ENCODE measurements at places on chromosomes 2 and 18.

DNA sequence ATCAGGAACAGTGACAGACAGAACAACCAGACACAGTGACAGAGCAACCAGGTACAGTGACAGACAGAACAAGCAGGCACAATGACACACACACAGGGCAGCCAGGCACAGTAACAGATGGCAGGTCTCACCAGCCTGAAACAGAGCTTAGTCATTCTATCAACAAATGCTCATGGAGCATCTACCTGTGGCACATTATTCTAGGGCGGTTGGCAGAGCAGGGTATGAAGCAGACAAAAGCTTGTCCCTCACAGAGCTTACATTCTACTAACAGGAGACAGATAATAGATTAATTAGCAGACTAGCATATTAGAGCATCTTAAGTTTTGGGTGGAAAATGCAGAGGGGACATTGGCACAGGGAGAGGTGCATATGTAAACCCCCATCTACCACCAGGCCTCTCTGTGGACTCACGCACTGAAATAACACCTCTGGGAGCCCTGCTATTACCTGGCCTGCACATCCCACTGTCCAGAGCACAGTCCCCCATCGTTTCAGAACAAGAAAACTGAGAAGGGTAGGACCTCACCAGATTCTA lies 64.1 kb upstream of the RAB6C start:
- no peak for DNase-seq

DNA sequence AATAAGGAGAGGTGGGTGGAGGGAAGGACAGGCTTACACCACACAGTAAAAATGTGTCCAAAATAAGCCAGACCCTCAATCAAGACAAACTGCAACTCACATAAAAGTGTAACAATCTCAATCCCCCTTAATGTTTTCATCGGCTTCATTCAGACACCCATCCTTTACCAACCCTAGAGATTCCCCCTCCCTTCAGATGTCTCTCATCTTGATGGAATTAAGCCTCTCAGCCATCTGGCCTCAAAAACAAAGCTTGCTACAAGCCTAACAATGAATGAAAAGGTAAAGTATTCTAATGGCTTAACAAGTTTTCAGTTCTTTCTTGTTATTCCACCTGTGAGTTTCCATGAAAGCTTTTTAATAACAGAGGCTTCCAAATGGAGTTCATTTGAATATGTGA lies 5.2 kb downstream of the RTTN start:
- DNase-seq: no peak

DNA sequence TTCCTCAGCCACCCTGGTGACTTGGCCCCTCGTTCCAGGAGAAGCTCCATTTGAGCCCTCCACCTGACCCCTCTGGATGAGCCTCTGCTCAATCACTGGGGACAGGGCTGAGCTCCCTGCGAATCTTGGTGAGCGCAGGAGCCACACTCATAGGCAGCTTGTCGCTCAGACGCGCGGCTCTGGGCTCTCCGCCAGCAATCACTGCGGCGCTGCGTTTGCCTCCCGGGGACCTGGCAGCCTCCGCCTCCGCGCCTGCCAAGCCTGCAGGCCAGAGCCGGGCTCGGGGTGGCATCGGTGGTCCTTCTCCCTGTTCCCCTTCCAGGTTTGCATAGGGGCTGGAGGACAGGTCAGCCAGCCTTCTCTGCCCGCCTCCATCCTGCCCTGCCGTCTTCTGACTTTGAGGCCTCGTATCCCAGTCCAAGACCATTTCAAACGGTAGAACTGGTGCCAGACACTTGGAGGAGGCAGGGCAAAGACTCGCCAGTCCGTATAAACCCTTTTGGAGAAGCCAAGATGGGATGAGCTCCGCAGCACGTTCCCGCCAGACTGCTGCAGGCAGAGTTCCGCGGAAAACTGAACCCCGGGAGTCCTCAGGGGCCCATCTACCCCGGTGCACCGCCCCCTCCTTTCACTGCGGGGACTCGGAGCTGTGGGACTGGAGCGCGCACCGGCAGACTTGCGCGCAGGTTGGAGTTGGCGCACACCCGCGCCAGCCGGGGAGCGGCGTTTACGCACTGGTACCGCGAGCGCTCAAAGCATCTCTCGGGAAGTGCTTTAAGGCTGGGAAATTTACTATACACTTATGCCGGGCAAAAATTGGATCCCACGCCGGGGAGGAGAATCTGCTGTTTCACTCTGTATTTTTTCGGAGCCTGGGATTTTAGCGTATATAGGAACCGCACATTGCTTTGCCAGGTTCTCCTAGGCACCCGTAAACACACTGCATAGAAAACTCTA lies 1.1 kb upstream of the TACR1 start:
- DNase-seq: no peak

DNA sequence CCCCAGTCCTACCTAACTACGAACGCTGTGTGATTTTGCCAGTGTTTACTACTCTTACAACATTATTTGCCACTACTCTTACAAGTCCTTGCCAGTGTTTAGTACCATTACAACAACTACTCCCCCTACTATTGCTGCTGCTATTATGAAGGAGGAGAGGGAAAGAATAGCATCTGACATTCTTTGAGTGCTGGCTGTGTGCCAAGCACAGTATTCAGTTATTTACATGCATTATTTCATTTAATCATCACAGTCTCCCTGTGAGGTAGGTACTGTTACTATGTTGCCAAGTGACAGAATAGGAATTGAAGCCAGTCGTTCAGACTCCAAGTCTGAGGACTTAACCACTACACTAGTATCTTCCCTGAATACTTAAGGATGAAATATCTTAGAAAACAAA lies 185.9 kb upstream of the FOSL2 start:
- no peak for DNase-seq

- no peak for DNase-seq
These were observed 38.5 kb upstream of the PDCL3 start for GRCh38 chr2:100524331-100524730.

DNA sequence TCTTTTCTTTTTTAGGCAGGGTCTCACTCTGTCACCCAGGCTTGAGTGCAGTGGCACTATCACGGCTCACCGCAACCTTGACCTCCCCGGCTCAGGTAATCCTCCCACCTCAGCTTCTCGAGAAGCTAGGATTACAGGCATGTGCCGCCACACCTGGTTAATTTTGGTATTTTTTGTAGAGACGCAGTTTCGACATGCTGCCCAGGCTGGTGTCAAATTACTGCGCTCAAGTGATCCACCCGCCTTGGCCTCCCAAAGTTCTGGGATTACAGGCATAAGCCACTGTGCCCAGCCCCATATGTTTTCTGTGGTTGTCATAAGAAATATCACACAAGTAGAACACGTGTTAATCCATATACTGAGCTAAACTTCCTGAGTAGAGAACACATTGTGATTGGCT lies 14.6 kb downstream of the ENOSF1 start:
- no peak for DNase-seq

- no peak for DNase-seq
These were observed 1.7 kb upstream of the PPP4R1 start for GRCh38 chr18:9616049-9616448.

GRCh38 chr2:144554492-144555210 lies 34.7 kb upstream of the ZEB2 start:
- no peak for DNase-seq

- no peak for DNase-seq
These were observed 24.5 kb upstream of the LIPG start for GRCh38 chr18:49537232-49537896.

- DNase-seq: no peak
These were observed 35.5 kb downstream of the RTP5 start for GRCh38 chr2:241904791-241905710.

DNA sequence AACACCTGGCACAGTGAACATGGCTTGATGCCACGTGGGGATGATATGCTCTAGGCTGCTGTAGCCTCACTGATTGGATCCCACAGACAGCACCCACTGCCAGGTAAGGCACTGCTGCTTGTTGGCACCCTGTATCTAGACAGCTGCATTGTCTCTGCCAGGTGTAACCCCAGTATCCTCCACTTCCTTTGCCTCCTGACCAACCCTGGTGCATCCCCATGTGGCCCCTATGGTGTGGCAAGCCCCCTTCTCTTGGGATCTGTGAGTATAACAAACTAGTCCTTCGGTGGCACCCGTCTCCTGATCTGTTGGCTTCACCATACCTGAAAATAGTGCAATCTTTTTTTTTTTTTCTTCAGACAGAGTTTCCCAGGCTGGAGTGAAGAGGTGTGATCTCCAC lies 11.1 kb downstream of the TEX51 start:
- DNase-seq: no peak

- DNase-seq: no peak
These were observed 171.0 kb downstream of the SRBD1 start for GRCh38 chr2:45439788-45440773.

- no peak for DNase-seq
These were observed 1583.4 kb upstream of the PIK3C3 start for GRCh38 chr18:40371673-40372072.

GRCh38 chr2:1748176-1748740 lies 3.9 kb upstream of the PXDN start:
- no peak for DNase-seq

- no peak for DNase-seq
These were observed 199.0 kb upstream of the DCC start for GRCh38 chr18:52140986-52141385.

GRCh38 chr18:49778826-49779465 lies 34.4 kb downstream of the ACAA2 start:
- no peak for DNase-seq

GRCh38 chr2:241139531-241140444 lies 9.5 kb downstream of the PASK start:
- DNase-seq: no peak

DNA sequence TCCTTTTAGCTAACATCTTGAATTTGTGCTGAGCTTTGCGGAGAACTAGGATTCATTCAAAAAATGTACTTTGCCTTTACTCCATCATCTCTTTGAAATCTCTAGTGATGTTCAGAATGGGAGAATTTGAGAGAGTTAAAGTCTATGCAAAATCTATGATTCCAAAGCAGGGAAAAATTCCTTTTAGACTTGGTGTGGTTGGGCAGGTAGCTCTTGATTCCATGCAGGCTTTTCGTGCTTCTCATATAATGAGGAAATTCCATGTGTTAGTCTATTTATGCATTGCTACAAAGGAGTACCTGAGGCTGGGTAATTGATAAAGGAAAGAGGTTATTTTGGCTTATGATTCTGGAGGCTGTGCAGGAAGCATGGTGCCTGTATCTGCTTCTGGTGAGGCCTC lies 258.9 kb upstream of the EPHA4 start:
- DNase-seq: no peak

DNA sequence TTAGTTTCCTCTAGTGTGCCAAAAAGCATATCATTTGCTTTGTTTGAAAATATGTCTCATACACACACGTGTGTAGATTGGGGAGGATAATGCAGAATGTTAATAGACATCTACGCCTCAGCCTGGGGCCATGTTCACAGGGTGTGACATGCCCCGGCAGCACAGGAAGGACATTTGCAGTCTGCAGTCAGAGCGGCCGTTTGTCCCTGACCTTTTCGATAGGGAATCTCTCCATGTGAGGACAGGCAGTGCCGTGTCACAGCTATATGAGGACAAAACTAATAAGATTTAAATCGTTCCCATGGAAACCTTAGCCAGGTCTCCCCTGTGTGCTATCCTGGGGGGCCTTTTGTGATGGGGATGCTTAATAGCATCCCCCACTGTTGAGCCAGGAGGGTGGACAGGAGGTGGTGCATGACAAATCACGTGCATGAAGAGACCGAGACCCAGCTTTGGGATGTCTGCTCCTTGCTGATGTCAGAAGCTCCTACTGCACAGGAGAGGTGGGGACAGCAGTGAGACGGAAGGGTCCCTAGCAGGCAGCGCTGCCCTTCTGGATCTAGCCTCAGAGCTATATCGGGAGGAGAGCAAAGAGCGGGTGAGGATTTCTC lies 100.6 kb downstream of the RNF144A start:
- DNase-seq: no peak

GRCh38 chr2:11863103-11863502 lies 116.7 kb downstream of the LPIN1 start:
- no peak for DNase-seq

DNA sequence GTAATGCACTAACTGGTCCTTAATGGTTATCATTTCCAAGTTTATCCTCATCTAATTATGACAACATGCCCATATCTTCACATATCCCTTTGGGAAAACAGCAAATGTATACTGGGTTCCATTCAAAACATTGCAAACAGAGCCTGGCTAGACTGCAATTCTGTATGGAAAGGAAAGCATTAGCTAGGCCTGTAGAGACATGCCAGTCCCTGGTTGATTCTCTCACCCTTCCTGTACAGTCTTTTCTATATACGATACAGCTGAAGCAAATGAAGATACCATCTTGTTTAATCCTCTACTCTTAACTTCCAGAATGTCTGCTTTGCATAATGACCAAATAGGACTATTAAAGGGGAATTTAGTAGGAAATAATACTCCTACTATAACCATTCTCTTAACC lies 294.4 kb upstream of the MC4R start:
- no peak for DNase-seq

- DNase-seq: no peak
These were observed 223.8 kb downstream of the FBXO15 start for GRCh38 chr18:73923866-73924265.
